ENCODE measurements at places on chromosomes 6 and 20.

- no peak for DNase-seq
Observed at GRCh38 chr6:131947986-131948661, 3.0 kb downstream of the CCN2 start.

DNA sequence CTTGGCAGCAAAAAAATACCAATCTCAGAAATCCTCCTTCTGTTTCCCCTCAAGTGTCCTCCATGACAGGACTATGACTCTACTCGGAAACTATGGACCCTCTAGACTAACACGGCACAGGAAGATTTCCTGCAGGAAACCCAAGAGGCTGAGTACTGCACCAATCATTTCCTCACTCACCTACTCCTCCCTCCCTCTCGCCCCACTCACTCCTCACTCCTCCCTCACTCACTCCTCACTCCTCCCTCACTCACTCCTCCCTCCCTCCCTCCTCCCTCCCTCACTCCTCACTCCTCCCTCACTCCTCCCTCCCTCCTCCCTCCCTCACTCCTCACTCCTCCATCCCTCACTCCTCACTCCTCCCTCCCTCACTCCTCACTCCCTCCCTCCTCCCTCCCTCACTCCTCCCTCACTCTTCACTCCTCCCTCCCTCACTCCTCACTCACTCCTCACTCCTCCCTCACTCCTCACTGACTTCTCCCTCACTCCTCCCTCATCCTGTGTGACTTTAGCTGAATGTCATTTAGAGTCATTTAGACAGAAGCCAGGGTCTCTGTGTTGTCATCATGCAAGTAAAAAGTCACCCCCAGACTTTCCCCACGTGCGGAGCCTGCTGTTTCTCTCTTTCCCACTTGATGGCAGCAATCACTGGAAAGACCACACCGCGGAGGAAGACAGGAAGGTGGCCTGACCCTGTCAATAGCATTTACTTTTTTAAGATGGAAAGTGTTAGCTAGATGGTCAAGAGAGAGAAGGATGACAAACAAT lies 226.8 kb upstream of the PDE10A start:
- no peak for DNase-seq

GRCh38 chr6:162416831-162417537 lies 310.6 kb downstream of the PRKN start:
- no peak for DNase-seq

DNA sequence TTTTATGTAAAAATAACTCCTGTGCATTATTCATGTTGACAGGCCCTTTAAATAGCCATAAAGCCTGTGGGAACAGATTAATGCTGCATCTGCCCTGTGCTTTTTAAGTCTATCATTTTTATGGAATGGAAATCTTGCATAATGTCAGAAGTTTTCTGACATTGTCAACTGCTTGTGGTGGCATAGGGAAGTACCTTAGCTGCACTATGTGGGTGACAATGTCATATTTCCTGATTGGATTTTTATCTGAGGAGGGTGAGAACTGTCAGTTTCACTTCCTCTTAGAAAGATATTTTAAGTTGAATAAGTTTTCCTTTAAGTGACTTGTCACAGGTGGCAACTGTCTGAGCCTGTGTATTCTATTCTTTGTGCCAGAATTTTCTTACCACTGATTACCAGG lies 267.9 kb downstream of the PLCB1 start:
- peak; percentile 34 for DNase-seq

DNA sequence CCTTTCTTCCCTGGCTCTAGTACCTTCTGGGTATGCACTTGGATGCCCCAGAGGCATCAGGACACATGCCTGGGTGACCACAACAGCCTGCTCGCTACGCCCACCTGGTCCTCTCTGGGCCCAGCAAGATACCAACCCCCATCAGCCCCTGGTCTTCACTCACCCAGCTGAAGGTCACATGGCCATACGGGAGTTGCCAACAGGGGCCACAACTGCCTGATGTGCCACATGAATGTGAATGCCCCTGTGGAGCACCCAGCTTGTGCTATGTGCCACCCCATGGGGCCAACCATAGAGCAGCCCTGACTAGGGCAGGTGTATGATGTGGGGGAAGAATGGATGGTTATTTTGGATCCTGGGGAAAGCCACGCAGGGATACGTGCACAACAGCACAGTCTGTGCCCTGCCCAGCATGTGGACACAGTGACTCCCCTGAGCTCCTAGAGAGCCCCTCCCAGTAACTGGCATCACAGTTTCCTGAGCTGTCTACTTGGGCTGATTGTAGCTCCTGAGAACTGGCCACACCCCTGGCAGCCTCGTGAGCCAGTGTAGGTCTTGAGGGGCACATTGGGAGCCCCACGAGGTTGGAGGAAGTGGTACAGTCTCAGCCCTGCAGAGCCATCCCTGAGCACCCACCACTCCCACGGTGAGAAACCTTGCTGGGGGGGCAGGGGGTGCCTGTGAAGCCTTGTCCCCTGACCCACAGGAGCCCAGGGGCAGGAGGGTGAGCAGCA lies 10.5 kb upstream of the PCMTD2 start:
- DNase-seq, result no peak

DNA sequence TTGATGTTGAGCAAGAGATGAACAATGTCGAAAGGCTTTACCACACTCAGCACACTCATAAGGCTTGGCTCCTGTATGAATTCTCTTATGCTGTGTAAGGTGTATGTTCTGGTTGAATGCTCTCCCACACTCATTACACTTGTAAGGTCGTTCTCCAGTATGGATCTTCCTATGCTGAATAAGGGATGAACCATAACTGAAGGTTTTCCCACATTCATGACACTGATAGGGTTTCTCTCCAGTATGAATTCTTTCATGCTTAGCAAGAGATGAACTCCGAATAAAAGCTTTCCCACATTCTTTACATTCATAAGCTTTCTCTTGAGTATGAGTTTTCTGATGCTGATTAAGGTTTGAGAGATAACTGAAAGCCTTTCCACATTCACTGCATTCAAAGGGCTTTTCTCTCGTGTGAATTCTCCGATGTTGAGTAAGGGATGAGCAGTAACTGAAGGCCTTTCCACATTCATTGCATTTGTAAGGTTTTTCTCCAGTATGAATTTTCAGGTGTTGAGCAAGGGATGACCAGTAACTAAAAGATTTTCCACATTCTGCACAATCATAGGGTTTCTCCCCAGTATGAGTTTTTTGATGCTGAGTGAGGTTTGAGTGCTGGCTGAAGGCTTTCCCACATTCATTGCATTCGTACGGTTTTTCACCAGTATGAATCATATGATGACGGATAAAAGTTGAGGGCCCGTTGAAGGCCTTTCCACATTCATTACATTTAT lies 21.1 kb downstream of the ZNF184 start:
- DNase-seq, result no peak

DNA sequence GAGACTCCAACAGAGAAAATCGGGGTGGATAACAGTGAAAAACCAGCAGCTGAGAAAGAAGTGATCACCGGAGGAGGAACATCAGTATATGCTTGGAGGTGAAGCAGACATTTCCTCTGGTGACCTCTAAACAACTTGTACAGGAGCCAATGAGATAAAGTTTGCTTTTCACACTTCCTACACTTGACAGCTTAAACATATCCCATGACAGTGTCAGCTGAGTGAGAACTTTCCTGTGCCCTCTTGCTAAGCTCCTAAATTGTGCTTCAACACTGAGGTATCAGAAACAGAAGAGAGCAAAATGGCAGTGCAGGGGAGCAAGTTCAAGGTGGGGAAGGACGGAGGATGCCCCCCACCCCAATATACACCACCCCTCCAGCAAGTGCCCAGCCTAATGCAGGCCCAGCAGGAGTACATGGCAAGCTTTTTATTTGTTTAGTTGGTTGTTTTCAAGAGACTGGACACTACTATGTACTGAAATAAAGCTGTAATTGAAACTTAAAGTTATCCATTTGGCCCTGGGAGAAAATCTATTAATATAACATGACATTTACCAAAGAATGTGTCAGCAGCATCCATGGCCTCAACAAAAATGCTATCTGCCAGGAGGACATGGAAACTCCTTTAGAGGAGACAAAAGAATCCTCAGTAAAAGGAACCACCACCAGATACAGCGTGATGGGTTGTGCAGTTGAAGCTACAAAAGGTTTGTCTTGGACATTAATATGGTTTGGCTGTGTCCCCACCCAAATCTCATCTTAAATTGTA lies 540.2 kb downstream of the PRKN start:
- DNase-seq, result no peak

DNA sequence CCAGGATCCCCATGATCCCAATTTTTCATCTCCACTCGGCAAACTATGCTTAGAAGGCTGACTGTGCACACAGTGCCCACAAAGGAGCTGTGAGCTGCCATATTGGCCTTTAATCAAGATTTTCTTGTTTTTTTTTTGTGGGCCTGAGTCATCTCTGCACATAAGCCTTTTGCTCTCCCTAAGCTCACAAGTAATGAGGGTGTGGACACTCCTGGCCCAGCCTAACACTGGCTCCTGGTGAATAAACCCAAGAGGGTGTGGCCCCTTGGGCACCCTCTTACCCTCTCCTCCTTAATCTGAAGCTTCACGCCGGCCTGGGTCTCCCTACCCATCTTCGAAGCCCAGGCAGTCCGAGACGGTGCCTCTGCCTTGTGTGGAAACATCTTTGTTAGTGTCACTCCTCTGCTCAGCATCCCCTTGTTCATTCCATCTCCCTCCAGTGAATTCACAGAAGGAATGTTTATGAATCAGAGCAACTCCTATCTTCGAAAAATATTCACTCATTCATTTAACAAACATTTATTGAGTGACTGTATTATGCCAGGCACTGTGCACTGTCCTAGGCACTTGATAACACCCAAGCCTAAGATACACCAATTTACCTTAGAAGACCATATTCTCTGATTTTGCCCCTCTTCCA lies 22.2 kb upstream of the MRPS10 start:
- no peak for DNase-seq

DNA sequence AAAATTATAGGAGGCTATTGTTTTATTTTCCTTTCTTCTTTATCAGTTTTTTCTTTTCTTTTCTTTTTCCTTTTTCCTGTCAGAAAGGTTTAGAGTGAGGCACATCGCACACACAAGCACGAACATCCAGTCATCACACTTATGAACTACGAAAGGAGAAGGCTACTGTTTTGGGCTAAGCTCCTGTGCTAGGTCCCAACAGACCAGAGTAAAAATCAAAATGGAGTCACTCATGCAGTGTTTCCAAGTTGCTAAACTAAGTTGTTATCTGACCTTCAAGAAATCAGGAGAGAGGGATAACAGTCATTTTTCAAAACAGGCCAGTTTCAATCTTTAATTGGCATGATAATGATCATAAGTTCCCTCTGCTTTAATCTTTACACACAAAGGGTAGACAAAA lies 93.6 kb downstream of the CD24 start:
- DNase-seq, result no peak

- DNase-seq, result no peak
Observed at GRCh38 chr6:3882866-3883265, 33.7 kb downstream of the FAM50B start.

GRCh38 chr20:45949542-45950329 lies 15.3 kb downstream of the PCIF1 start:
- DNase-seq, result no peak

- DNase-seq, result no peak
Observed at GRCh38 chr20:23079016-23079351, 7.1 kb downstream of the CD93 start.

DNA sequence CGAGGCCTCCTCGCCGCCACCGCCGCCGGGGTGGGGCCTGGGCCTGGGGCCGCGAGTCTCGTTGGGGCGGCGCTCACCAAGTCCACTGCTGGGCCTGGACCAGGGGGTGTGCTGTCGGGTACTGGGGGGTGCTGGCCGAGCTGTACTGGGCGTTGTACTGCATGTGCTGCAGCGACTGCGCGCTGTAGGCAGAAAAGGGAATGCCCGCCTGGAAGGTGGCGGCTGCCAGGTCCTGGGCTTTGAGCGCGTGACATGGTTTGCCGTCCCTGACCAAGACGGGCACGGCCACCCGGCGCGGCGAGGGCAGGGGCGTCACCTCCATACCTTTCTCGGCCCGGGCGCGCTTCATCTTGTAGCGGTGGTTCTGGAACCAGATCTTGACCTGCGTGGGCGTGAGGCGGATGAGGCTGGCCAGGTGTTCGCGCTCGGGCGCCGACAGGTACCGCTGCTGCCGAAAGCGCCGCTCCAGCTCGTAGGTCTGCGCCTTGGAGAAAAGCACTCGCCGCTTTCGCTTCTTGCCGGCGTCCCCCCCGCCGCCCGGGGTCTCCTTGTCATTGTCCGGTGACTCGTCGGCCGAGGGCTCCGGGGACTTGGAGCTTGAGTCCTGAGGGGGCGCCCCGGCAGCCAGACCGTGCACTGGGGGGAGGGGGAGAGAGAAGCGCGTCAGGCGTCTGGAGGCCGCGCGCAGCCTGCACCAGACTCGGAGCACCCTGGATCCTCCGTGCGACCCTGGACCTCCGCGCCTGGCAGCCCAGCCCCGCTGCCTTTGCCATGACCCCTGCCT lies 1.8 kb downstream of the NKX2-2 start:
- DNase-seq, result no peak

DNA sequence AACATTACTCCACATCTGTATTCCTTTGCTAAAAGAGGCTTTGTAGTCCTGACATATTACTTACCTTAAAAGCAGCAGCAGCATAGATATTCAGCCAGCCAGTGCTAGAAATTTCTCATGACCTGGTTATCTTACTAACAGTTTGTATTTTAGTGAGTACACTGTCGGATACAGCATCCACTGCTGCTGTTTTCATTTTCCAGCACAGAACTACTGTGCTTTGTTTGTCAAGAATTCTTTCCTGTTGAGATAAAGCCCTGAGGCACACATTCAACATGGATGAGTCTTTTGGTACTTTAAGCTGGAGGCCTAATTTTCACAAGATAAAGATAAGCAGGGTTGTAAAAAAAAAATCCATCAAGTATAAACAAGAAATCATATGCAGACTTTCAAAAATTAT lies 311.2 kb upstream of the OPRM1 start:
- DNase-seq, result no peak

GRCh38 chr6:150202404-150202803 lies 59.6 kb downstream of the PPP1R14C start:
- no peak for DNase-seq

- no peak for DNase-seq
Observed at GRCh38 chr6:147135211-147135681, 69.0 kb upstream of the STXBP5 start.

- DNase-seq, result no peak
Observed at GRCh38 chr6:112281821-112282615, 27.7 kb upstream of the LAMA4 start.

GRCh38 chr20:4989570-4989969 lies 11.7 kb downstream of the SLC23A2 start:
- DNase-seq, result no peak

DNA sequence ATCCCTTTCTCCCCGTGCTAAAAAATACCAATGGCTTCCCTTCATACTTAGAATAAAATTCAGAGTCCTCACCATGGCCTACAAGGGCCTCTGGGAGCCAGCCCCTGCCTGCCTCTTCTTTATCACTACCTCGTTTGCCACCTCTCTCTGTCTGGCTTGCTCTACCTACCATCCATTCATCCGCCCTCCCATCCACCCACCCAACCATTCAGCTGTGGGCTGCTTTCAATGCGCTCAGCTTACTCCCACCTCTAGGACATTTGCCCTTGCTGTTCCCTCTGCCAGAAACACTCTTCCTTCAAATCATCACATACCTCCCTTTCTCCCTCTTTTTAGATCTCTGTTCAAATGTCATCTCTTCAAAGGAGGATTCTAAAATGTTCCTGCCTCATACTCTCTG lies 44.4 kb downstream of the PACSIN1 start:
- DNase-seq, result no peak
